ENCODE measurements at places on chromosomes 12 and 14.

- DNase-seq = no peak
Observed at GRCh38 chr14:56686416-56686815, 106.8 kb downstream of the TMEM260 start.

DNA sequence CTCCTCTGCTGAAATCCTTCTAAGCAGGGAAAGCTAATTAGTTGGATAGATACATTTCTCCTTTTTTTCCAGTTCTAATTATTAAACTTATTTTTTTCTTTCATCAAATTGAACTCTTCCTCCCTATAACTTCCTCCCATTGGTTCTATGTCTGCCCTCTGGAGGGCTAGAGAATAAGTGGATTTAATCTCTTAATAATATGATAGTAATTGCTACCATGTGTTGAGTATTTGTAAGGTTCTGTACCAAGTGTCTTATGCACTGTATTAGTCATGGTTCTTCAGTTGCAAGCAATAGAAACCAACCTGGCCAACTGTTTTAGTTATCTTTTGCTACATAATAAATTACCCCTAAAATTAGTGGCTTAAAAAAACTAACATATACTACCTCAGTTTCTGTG is 190.5 kb upstream of the PLXNC1 start:
- no peak for DNase-seq

DNA sequence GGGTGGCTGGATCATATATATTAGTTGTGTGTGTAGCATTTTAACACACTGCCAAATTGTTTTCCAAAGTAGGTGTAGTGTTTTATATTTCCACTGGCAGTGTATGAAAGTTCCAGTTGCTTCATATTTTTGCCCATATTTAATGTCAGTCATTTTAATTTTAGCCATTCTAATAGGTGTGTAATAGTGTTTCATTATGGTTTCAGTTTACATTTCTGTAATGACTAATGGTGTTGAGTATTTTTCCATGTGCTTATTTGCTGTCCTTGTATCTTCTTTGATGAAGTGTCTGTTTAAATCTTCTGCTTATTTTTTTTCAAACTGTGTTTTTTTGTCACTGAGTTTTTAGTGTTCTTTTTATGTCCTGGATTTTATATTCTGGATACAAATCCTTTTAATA is 8.7 kb downstream of the TBC1D15 start:
- no peak for DNase-seq

GRCh38 chr12:97276661-97277429 is 185.8 kb upstream of the RMST start:
- DNase-seq = no peak

GRCh38 chr14:103886304-103887169 is 39.2 kb upstream of the PPP1R13B start:
- no peak for DNase-seq

DNA sequence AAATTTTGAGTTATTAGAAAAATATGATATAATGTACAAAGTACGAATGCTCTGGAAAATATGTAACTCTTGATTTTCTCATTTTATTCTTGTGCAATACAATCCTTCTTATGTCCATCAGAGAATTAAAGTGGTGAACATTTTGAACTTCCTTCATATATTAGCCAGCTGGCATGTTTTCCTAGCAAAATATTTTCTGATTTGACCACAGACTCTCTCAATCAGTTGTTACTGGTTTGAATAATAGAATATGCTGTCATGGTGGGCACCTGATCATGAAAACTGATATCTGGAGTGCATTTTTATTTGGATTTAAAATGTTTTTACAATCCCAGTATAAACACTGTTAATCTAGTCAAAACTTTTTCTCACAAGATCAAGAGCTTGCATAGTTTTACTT is 24.2 kb downstream of the PARPBP start:
- DNase-seq = no peak

DNA sequence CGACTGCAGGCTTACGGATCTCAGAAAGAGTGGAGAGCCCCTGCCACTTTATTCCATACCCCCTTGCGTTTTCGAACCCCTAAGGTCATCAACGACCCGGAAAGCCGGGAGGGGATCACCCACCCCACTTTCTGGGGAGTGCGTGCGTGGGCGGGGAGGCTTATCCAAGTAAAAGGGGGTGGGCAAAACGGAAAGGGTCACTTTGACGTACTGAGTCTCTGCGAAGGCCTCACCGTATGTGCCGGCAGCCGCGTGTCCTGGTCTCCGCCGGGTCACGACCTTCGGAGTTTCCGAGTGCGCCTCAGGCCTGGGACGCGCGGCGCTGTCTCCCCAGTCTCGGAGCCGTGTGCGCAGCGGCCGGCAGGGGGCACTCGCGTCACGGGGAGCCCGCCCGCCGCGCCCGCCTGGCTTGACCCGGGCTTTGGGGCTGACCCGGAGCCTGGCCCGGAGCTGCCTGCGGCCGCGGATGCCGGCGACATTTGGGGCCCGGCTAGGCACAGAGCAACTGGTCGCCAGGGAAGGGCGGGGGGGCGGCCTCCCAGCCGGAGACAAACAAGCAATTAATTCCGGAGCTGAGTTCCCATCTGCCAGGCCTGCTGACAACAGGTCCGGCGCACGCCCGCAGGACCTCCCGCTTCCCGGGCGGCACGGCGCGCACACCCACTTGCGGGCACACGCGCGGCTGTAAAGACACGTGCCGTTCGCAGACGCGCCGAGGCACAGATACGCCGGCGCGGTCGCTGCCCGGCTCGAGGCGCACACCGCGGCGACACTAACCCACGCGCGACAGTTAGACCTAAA is 890 bp upstream of the KIF26A start:
- DNase-seq = no peak

GRCh38 chr14:86712176-86712575 is 1182.2 kb downstream of the FLRT2 start:
- no peak for DNase-seq

- no peak for DNase-seq
Observed at GRCh38 chr12:98587084-98587483, 6.4 kb upstream of the SLC25A3 start.

- no peak for DNase-seq
Observed at GRCh38 chr14:104400355-104400754, 179.2 kb upstream of the C14orf180 start.

- no peak for DNase-seq
Observed at GRCh38 chr14:22531451-22532344, 57.3 kb downstream of the DAD1 start.

DNA sequence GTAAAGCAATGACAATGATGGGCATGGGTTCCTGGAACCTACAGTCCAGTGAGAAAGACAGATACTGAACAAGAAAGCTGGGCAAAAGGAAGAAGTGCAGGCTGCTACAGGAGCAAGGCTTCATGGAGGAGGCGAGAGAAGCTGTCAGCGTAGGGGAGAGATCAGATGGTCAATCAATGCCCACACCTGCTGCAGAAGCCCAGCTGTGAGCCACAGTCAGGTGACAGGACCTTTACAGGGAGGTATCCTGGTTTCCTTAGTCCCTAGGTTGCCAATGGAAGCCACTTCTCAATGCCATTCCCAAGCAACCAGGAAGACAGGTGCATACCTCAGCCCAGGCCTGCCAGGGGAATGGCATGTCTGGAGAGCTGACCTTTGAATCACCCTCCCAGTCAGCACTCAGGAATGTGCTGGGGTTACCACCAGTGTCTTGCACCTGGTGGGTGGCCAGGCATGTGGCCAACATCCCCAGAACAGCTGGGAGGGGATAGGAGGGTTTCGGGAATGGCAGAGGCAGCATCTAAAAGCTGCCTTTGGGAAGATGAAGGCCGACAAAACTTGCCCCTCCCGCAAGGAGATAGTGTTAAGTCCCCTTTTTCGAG is 170.3 kb downstream of the TTC7B start:
- no peak for DNase-seq

DNA sequence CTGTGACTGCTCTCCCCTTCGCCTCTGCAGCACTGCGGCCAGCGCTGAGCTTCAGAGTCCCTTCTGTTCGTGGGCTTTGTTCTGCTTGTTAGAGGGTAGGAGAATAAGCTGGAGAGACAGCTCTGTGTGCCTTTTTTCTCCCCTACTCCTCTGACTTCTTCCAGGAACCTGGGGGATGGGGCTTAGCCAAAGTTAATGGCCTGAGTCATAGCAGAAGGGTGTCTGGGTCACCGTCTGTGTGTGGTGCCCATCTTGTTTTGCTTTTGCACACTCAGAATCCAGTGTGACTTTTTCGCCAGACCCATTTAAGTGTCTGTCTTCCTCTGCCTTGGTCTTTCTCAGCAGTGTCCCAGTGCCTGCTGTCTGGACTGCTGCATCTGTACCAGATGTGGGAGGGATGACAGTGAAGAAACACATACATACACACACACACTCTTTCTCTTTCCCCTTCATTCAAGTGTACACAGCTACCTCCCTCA is 3.0 kb downstream of the KIF5A start:
- no peak for DNase-seq

- DNase-seq = no peak
Observed at GRCh38 chr12:26798023-26798422, 35.0 kb downstream of the ITPR2 start.

Measured in forelimb muscle (tissue), 1 donor.